ENCODE measurements at places on chromosomes 2 and 18.

GRCh38 chr2:202577250-202578183 is 57.3 kb upstream of the FAM117B start:
- no peak for DNase-seq

- no peak for DNase-seq
Measured at GRCh38 chr2:207256476-207257207, 90.9 kb upstream of the KLF7 start.

DNA sequence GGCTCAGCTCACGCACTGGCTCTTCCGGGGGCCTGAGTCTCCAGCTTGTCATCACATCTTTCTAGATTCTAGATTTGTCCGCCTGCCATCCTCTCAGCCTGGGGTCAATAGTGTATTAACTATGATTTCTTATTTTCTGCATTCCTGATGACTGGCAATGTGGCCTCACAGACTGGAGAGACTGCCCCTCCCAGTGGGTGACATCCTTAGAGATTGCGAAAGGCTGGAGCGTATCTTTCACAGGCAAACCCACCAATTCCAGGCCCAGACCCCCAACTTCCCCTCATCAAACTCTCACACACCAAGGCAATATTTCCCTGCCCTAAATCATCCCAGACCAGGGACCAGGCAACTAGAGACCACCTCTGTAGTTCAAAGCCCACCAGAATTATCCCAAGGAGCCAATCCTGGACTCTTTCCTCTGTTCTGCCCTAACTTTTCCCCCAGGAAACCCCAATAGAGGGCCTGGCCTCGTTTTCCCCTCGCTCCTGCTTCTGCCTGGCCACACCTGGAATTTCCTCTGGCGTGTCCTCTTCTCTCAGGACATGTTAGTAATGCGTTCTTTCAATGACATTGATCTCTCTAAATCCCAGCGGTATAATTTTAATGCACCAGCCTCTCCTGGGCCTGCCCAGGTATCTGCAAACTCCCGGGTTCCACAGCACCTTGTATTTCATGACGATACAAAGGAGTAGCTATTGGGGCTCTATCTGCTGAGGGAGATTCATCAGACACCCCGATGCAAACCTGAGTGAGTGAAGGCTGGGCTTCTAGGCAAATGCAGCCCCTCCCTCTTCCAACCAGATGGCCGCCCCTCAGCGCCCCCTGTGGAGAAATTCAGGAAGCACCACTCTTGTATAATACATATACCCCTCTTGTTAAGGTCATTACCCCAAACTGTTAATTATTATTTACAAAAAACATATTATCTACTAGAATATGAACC is 2.4 kb upstream of the KCNF1 start:
- peak; percentile 64 for DNase-seq

DNA sequence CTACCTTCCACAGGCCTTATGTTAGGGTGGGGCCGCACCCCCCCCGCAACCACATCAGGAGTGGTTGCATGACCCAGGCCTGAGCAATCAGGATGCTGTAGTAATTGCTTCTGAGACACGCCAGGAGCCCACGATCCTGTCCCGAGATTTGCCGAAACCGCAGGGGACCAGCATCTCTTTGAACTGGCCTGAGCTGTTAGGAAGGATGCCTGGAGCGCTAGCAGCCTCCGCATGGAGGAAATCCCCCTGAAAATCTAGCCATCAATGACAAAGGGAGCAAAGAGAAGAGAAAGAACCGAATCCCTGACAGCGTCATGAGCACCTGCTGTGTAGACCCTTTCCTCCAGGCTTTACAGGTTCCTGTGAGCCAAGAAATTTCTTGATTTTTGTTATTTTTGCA is 8.7 kb upstream of the TEX44 start:
- no peak for DNase-seq

- DNase-seq = no peak
Measured at GRCh38 chr18:31419457-31419932, 28.0 kb upstream of the DSG3 start.

All from lower leg skin (tissue), 4 donors.